ENCODE measurements at places on chromosomes 7 and 10.

DNA sequence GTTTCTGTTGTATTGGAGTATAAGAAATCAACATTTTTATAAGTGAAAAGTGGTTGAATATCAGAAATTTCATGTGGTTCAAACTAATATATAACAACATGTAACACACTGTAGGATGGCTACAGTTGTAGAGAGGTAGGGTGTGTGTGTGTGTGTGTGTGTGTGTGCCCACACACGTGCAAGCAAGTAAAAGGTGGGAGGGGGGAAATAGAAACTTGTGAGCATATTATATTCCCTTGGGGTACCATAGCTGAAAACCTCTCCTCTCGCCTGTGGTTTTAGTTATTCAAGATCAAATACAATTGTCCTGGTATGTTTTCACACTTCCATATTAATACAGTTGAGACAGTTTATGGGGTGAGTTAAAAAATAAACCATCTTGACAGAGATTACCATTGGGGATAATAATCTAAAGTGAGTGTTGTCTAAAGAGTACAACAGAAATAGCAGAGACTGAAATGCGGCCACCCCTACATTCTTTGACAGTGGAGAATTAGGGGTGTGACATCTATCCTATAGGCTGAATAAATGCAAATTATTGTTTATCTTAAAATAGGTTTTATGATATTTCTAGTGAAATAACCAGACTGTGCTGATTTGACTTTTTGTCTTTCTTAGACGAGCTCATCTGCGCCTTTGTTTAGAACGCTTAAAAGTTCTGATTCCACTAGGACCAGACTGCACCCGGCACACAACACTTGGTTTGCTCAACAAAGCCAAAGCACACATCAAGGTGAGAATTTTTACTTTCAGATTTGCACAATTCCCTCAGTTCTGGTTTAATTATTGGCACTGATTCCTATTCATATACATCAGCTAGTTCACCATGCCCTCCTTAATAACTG is 25.9 kb downstream of the SMNDC1 start:
- no peak for DNase-seq

DNA sequence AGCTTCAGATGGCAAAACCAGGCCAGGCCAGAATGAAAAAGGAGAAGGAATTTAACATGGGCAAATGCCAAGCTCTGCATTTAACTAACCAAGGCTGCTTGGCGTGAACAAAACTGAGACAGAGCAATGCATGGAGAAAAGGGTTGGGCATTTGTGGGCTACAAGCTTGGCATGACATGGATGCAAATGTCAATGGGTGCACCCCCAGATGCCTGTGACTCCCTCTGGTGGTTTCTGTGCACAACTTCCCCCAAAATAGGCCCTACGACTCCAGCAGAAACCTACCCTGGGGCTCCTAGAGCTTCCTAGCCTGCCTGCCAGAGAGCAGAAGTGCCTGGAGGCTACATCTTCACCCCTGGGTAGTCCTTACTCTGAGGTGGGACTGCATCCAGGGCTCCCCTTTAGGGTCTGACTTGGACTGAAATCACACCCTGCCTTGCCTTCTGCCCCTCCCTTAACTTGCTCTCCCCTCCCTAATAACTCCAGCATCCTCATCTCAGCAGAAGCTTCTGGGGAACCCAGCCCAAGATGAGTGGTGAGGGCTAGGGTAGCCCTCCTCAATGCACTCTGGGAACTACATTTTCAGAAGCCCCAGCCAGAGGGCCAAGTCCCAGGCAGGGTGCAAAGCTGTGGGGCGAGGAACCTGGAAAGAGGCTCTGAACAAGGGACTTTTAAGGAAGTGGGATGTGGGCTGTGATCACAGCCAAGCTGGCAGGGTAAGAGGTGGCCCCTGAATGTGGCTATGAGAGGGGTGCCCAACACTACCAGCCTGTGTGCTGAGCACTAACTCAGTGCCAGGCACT is 11.3 kb downstream of the GPRIN2 start:
- DNase-seq, result peak; percentile 38

DNA sequence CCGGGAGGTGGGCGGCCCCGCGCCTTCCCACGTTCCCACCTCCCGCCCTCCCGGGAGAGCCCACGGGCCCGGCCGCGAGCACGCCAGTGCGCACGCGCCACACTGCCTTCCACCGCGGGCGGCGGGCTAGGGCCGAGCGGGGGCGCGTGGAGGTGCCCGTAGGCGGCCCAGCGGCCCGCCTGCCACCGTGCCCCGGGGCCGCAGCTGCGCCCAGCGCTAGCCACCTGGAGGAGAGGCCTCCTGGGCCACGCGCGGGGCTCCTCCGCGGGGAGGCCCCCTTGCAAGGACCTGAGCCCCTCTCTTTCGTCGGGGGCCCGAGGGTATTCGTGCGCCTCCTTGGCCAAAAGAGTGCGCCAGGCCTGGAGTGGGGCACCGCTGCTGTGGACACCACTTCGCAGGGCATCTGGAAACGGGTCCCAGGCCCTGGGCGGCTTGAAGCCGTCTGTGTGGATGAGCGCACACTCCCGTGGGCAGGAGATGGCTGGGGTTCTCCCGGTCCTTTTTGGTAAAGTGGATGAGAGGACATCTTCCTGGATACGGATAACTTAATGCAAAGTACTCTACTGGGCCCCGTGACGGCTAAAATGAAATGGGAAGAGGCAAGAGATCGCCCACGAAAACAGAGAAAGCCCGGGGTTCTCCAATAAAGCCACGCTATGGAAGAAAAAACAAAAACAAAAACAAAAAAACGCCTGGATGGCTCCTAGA is 9.0 kb upstream of the EBF3 start:
- DNase-seq, result no peak

GRCh38 chr7:96308253-96308949 is 13.5 kb downstream of the SLC25A13 start:
- no peak for DNase-seq

GRCh38 chr10:30639946-30640786 is 10.6 kb upstream of the LYZL2 start:
- DNase-seq, result no peak

GRCh38 chr10:123391275-123392028 is 237.2 kb downstream of the BUB3 start:
- DNase-seq, result no peak

DNA sequence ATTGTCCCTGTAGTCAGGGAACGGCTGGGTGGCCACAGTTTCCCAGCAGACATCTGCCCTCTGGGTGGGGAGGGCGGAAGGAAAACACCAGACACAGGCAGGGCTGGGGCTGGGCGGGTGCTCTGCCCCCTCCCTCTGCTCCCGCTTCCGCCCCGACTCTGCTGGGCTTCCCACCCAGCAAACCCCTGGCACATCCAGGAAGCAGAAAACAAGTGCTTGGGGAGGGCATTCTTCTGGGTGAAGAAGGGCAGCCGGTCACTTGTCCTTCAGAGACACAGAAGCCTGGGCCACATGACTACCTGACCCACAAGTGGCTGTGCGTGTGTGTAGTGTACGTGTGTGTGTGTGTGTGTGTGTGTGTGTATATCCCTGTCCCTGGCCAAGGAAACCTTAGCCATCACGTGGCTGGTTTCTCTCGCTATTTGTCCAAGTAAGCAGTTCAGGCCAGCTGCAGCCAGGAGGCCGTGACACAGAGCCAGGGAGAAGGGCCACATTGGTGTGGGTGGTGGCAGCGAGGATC is 77.9 kb downstream of the ZMIZ1 start:
- peak; percentile 80 for DNase-seq

GRCh38 chr10:26451903-26452302 is 13.8 kb downstream of the APBB1IP start:
- no peak for DNase-seq

GRCh38 chr7:66739953-66740301 is 606 bp upstream of the RABGEF1 start:
- DNase-seq, result no peak

DNA sequence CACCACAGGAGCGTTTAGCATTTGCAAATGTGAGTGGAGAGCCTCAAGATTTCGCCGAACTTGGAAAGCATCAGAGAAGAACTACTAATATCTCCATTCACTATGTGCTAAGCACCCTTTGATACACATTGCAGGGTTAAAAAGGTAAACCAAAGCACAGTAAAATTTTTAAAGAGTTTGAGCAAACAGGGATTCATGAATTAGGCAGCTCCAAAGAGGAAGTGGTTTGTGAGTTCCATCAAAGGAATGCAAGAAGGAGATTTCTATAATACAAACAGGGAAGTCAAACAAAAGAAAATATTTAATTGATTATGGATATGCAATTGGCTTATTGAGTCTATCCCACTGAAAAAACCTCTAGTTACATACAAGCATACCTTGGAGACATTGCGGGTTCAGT is 81.1 kb upstream of the TMEM72 start:
- no peak for DNase-seq
